ENCODE measurements at places on chromosomes 5 and 9. TPM values are rescaled to one million over a fixed set of nuclear protein-coding genes. Genes with fewer than 3 reads are reported as not detected.
A peak's percentile ranks its signal among the peaks of the same experiment; 100 is the strongest.

NUDCD2 gene
- total RNA-seq: 71.6 TPM

- H3K4me3 ChIP-seq: no peak overlapping the region
- H3K27ac ChIP-seq: no peak overlapping the region
- DNase-seq: no peak
- no peaks in the 10 kb centered on the region for H3K4me1 ChIP-seq
- H3K36me3 ChIP-seq: no peaks in the 10 kb centered on the region
These were observed 159.6 kb upstream of the TBCA start for GRCh38 chr5:77935506-77936364.

DNA sequence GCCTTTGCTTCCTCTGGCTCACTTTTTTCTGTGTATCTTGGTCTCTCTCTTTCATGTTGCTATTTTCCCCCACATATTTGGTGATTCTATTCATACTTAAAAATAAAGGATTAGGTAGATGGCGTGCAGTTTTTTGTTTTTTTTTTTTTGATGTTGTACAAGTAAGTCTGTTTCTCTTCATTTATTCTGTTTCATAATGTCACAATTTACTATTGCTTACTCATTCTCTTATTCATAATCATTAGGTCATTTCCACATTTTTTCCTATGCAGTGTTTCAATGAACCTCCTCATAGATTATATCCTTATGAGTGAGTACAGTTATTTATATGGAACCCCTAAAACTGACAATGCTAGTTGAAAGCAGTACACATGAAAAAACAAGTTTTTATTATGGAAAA is 136.3 kb downstream of the APBA1 start:
- no peak overlapping the region for H3K27ac ChIP-seq
- no peak for DNase-seq
- no peaks in the 10 kb centered on the region for H3K27me3 ChIP-seq
- H3K4me1 ChIP-seq: no peaks in the 10 kb centered on the region
- no peaks in the 10 kb centered on the region for H3K36me3 ChIP-seq

- H3K36me3 ChIP-seq: peaks cover 4% of the 10 kb centered on the region
- no peaks in the 10 kb centered on the region for H3K27me3 ChIP-seq
- peak overlapping the region; percentile 92 for H3K4me3 ChIP-seq
These were observed 1.1 kb upstream of the ANP32B start for GRCh38 chr9:97981846-97982682.

GRCh38 chr5:3265131-3265885 is 330.3 kb upstream of the IRX1 start:
- H3K4me1 ChIP-seq: no peaks in the 10 kb centered on the region
- peaks cover 83% of the 10 kb centered on the region for H3K27me3 ChIP-seq
- no peak overlapping the region for H3K4me3 ChIP-seq

DNA sequence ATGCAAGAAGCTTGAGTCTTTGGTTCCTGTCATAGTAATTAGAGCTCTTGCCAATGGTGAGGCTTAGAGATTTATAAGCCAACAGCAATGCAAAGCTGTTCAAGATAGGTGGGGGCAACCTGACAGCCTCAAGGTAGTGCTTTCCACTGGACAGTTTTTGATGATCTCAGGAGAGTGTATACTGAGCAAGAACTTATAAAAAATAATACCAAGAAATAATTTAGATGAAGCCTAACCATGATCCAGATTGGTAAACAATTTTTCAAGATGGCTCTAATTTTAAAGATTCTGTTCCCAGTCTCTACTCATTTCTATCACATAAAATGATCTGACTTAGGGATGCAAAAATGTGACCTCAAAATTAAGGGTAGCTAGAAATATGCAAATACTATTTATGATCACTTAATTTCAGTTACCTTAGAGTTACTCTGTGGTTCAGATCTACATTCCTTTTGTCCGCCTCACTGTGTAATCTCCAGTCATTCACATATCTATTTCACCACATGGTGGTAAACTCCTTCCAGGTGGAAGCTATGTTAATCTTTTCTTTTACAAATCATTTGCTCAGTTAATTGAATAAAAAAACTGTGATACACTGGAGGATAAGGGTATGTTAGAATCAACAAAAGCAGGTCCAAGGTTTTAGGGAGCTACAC is 1228.0 kb upstream of the C9orf72 start:
- no peak for DNase-seq
- no peaks in the 10 kb centered on the region for H3K36me3 ChIP-seq
- H3K27ac ChIP-seq: no peak overlapping the region
- H3K4me3 ChIP-seq: no peak overlapping the region

- H3K4me3 ChIP-seq: peak overlapping the region; percentile 97
- peak overlapping the region; percentile 84 for H3K27ac ChIP-seq
- H3K36me3 ChIP-seq: 0 out of 2 replicates have a peak, but pooled peaks cover 4% of the 10 kb centered on the region
- peaks cover 31% of the 10 kb centered on the region for H3K4me1 ChIP-seq
- no peak for DNase-seq
These were observed 527 bp upstream of the SREK1 start for GRCh38 chr5:66143473-66144073.

DNA sequence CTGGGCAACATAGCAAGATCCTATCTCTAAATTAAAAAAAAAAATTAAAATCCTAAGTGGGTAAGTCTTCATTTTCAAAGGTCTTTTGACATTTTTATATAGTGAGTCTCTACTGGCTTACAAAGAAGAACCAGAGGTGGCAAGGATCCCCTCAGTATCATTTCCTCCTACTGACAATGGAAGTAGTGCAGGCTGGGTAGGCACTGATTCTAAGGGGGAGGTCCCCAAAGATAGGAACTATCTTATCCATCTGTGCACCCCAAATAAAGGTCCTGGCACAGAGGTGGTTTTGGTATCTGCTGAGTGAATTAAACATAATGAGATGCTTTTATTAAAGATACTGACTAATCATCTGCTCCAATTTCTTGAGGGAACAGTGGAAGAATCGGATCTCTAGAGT is 4.2 kb downstream of the FAM193B start:
- no peak overlapping the region for H3K27ac ChIP-seq
- H3K4me3 ChIP-seq: no peak overlapping the region
- no peak for DNase-seq
- H3K4me1 ChIP-seq: peaks cover 41% of the 10 kb centered on the region
- H3K27me3 ChIP-seq: no peaks in the 10 kb centered on the region
- no peaks in the 10 kb centered on the region for H3K36me3 ChIP-seq

DNA sequence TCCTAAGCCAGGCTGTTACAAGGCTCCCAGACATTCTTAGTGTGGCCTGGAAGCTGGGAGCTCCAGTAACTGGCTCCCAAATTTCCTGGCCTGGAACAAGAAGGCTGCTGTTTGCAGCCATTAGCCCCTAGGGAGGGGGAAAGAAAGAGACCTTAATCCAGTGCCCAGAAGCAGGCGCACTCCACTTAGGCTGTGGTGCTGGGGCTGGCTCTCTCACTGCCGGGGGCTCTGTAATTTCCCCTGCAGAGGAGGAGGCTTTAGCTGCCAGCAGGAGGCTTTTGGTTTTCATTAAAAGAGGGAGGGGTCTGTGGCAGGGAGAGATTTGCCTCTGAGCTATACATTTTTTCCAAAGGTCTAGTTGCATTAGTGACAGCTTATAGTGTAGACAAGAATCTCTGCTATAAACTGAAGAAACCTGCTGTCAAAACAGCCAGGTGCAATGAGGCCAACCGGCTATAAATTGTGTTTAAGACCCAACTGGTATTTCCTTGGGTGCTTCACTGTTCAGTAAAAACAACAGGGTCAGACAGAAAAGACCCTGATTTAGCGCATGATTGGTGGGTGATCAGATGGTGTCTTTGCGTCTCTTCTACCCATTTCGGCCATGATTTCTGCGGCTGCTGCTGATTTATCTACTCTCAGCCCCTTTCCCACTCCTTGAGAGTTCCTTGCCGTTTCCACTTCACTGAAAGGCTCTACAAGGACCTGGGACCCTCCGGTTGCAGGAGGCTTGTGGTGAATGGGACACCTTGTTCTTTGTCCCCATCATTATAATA is 254.6 kb downstream of the AOPEP start:
- H3K36me3 ChIP-seq: no peaks in the 10 kb centered on the region
- H3K27me3 ChIP-seq: no peaks in the 10 kb centered on the region
- no peaks in the 10 kb centered on the region for H3K4me1 ChIP-seq
- H3K4me3 ChIP-seq: no peak overlapping the region
- DNase-seq: no peak
- no peak overlapping the region for H3K27ac ChIP-seq

DNA sequence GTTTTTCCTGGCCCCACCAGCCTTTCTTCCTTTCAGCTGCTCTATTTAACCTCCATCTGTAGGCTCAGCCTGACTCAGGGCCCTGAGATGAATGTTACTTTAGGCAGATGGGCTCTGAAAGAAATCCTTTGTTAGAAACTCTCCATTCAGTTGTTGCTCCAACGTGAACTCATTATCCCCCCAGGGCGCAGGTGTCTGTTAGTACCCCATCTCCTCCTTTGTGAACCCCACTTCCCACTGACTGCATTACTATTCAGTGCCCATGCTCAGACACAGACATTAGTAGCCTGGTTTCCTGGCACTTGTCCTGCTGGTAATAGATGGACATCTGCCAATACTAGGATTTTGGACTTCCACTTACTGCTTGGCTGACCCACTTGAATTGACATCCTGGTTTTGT is 1271.6 kb downstream of the PTPRD start:
- H3K4me1 ChIP-seq: no peaks in the 10 kb centered on the region
- H3K4me3 ChIP-seq: no peak overlapping the region
- no peaks in the 10 kb centered on the region for H3K36me3 ChIP-seq
- no peak overlapping the region for H3K27ac ChIP-seq

DNA sequence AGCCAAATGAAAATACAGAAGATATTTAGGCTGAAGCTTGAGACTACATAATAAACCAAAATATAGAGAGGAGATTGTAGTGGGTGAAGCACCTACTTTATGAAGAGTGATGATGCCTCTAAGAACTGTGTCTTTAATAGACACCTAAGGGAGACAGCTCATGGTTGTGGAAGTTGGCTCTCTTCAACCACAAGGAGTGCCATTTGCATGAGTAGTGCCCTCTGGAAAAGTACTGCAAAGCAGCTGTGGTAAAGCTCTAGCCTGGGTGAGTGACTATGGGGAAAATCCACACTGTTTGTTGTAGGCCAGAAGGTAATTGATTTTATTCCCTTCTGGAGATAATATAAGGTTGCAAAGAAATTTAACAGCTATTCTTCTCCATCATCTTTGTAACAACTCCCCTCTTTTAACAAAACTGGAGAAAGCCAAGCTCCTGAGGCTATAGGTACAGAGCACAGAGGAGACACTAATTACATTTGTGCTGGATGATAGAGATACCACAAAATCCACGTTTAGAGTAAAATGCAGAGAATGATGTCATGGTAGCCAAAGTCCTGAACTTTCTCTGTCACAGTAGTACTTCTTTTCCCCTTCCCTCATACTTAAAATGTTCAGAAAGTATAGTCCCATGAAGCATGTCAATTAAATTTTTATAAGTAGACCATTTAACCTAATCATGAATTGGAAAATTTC is 122.8 kb downstream of the STARD4 start:
- DNase-seq: no peak
- no peak overlapping the region for H3K27ac ChIP-seq
- no peaks in the 10 kb centered on the region for H3K4me1 ChIP-seq
- no peaks in the 10 kb centered on the region for H3K27me3 ChIP-seq
- no peak overlapping the region for H3K4me3 ChIP-seq
- no peaks in the 10 kb centered on the region for H3K36me3 ChIP-seq

- no peak for DNase-seq
- H3K4me1 ChIP-seq: peaks cover 52% of the 10 kb centered on the region
- peak overlapping the region; percentile 78 for H3K4me3 ChIP-seq
- H3K27ac ChIP-seq: peak overlapping the region; percentile 60
- H3K27me3 ChIP-seq: no peaks in the 10 kb centered on the region
- peaks cover 6% of the 10 kb centered on the region for H3K36me3 ChIP-seq
These were observed 780 bp upstream of the CCNJL start for GRCh38 chr5:160312960-160313727.

DNA sequence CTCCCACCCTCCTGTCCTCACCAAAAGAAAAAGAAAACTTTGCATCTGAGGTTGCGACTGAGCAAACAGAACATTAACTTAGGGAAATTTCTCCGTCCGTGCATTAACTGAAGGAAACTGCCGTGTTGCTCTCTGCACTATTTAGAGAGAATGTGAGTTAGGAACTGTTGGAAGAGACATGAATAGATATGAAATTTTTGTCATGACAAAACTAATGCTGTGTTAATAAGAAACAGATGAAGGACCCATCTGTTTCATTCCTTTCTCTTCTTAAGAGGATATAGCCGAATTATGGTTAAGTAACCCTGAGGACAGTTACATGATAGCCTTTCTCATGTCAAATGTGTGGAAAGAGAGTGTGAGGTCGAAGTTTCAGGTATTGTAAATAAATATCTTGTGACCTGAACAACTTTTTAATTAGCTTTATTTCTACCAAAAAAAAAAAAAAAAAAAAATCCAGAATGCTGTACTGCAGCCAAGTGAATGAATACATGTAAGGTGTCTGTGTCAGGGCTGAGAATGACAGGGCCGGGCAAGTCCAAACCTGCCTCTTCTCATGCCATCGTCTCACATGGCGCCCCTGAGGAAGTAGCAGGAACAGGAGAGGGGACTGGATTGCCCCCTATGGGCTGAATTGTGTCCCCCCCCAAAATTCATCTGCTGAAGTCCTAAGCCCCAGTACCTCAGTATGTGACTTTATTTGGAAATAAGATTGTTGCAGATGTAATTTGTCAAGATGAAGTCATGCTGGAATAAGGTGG is 35.6 kb upstream of the ANKRD33B start:
- no peaks in the 10 kb centered on the region for H3K27me3 ChIP-seq
- no peaks in the 10 kb centered on the region for H3K36me3 ChIP-seq
- H3K27ac ChIP-seq: no peak overlapping the region

GRCh38 chr5:37532976-37533740 is 154.0 kb downstream of the WDR70 start:
- no peaks in the 10 kb centered on the region for H3K36me3 ChIP-seq
- no peaks in the 10 kb centered on the region for H3K27me3 ChIP-seq

- DNase-seq: no peak
- no peaks in the 10 kb centered on the region for H3K4me1 ChIP-seq
- no peaks in the 10 kb centered on the region for H3K27me3 ChIP-seq
- H3K36me3 ChIP-seq: no peaks in the 10 kb centered on the region
- H3K27ac ChIP-seq: no peak overlapping the region
These were observed 24.3 kb upstream of the PITX1 start for GRCh38 chr5:135058331-135058732.

DNA sequence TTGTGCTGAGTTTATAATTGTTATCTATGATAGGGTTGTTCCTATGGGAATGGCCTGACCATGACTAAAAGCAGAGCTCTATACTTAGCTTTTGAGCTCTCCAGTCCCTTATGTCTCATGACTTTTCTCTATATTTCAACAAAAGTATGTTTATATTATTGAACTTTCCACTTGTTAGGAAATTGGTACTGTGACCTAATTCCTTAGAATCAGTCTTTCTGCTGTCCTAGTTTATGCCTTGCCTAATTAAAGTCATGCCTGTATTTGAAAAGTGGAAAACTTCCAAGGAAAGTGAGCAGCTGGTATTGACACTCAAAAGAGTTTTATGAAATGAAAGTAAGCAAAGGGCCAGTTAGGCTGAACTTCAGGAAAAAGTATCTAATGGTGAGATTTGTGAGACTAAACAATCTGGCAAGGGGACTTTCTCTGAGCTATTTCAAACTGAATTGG is 68.6 kb downstream of the XRCC4 start:
- DNase-seq: no peak
- H3K27me3 ChIP-seq: no peaks in the 10 kb centered on the region
- H3K4me1 ChIP-seq: no peaks in the 10 kb centered on the region
- no peak overlapping the region for H3K4me3 ChIP-seq

- no peaks in the 10 kb centered on the region for H3K27me3 ChIP-seq
- H3K4me3 ChIP-seq: peak overlapping the region; percentile 71
- H3K36me3 ChIP-seq: no peaks in the 10 kb centered on the region
- peak overlapping the region; percentile 94 for H3K27ac ChIP-seq
- peak; percentile 58 for DNase-seq
These were observed 733 bp downstream of the HSPA4 start for GRCh38 chr5:133052317-133053175.

Measured in PC-9 (cell line).